ENCODE measurements at places on chromosomes 13 and 19.

DNA sequence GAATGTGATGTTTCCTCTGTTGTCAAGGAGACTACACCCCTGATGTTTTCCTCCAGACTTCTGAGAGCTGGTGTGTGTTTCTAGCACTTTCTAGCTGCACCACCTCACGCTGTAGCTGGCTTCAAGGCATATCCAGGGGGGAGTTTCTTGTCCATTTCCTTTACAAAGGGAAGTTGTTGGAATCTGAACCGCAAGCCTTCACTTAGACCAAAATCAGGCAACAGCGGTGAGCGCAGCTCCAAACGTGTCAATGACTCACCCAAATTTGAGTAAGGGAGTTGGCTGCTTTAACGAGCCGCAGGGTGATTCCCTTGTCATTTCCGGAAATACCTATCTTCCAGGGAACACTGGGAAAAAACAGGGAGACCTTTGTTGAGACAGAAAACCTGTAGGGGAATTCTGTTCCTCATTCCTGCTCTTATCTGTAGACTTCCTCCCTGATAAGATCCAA is 2.5 kb downstream of the LDLR start:
- DNase-seq, result no peak

- no peak for DNase-seq
Observed at GRCh38 chr19:7887408-7888144, 734 bp upstream of the LRRC8E start.

DNA sequence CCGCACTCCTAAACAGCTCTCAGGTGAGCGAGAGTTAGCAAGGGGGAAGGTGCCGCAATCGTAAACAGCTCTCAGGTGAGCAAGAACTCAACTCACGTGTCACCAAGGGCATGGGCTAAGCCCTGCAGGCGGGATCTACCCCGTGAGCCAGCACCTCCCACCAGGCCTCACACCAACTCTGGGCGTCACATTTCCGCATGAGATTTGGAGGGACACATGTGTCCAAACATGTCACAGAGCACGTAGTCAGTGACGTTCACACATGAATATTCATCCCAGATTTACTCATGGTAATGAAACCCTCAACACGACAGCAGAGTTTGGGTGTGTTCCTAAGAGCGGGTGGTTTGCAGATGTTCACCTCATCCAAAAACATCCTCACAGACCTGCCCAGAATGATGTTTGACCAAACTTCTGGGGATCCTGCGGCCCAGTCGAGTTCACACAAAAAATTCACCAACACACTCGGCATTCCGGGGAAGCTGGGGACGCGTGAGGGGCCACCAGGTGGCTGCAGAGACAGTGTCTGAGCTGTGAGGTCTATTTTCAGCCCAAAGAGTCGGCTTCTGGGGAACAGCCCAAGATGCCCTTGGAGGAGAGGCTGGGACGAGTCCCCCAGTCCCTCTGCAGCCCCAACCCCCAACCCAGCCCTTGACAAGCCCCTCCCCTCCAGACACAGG is 19.6 kb downstream of the C2CD4C start:
- DNase-seq, result no peak

- DNase-seq, result no peak
Observed at GRCh38 chr19:18514800-18515682, 6.8 kb downstream of the ELL start.

GRCh38 chr19:35445826-35446593 is 2.0 kb upstream of the FFAR2 start:
- no peak for DNase-seq

- DNase-seq, result no peak
Observed at GRCh38 chr19:19782783-19783182, 38.8 kb downstream of the ZNF506 start.

DNA sequence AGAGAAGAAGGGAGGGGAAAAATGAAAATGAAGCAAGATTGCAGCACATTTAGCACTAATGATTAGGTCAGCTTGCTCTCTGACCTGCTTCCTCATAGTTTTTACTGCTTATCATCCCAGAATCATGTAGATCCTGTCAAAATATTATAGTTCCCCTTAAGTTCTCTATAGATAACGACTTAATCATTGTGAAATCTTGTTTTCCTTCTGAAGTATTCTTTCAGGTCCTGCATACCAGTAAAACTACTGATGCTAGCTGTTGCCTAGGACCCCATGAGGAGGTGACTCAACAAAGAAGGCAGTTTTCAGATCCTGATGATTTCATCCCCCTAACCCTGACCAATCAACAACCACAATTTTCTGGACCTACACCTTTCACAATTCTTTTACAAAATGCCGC is 1131.7 kb downstream of the SLITRK5 start:
- no peak for DNase-seq

DNA sequence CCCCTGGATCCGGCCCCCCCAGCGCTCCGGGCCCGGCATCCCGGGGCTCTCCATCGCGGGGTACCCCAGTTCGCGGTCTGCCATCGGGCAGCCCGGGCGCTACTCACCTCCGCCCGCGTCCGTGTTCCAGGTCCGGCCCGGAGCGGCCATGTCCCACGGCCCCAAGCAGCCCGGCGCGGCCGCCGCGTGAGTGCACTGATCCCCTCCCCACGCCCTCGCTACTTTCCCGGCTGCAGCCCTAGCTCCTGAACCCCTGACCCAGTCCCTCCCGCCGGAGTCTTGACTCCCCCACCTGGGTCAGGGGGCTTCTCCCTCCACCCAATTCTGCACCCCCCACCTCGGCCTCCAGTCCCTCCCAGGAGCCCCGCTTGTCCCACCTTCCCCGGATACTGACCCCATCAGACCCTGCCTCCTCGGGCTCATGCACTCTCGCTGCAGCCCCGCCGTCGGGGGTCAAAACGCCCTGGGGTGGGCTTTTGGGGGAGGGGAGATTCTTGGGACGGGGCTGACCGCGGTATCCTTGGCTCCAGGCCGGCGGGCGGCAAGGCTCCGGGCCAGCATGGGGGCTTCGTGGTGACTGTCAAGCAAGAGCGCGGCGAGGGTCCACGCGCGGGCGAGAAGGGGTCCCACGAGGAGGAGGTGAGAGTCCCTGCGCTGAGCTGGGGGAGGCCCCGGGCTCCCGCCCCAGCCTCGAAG is 566 bp downstream of the HMG20B start:
- DNase-seq, result no peak

- DNase-seq, result no peak
Observed at GRCh38 chr13:31159306-31159705, 2.4 kb downstream of the HSPH1 start.

DNA sequence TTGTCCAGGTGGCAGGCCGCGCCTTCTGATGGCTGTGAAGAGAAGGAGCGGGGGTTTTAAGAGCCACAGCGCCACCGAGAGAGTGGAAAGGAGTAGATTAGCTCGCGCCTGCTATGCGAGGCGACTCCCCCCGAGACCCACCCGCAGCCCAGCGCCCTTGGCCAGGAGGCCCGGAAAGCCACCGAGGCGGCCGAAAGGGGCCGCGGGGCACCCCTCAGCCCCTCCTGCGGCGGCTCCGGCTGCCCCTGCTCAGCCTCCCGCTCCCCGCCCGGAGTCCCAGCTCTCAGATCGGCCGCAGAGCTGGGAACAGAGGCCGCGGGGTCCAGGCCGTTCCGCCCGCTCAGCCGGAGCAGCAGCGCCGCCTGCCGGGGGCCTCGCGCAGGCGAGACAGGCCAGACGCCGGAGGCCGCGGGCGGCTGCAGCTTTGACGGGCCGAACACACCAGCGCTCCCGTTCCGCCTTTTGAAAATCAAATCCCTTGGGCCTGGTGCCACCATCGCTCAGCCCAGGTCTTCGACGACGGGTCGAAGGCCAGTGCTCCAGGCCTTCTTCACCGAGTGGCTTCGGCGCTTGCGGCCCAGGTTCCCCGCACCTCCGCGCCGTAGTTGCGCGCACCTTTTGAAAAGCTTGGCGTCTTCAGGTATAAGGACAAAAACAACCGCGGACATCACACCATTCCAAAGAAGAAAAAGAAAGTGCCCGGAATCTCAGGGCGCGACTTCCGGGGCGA is 15.3 kb downstream of the CDX2 start:
- DNase-seq, result peak; percentile 60

- DNase-seq, result no peak
Observed at GRCh38 chr19:40445780-40446262, 1.7 kb upstream of the SERTAD3 start.

- DNase-seq, result no peak
Observed at GRCh38 chr13:60398379-60398891, 1.4 kb downstream of the TDRD3 start.

DNA sequence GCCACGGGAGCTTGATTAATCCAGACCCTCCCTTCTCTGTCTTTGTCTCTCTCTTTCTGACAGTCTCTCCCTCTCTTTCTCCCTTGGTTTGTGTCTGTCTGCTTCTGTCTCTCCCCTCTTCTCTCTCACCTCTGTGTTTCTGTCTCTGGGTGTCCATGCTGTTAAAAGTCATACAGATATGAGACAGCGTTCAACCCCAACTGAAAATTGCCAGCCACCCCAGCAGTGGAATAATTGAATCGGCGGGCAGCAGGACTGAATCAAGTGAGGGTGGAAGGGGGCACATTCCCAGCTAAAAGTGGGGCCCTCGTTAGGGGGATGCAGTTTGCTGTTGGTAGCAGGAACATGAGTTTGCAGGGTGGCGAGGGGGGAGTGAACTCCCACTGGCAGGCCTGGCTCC is 43.7 kb downstream of the TINCR start:
- no peak for DNase-seq

DNA sequence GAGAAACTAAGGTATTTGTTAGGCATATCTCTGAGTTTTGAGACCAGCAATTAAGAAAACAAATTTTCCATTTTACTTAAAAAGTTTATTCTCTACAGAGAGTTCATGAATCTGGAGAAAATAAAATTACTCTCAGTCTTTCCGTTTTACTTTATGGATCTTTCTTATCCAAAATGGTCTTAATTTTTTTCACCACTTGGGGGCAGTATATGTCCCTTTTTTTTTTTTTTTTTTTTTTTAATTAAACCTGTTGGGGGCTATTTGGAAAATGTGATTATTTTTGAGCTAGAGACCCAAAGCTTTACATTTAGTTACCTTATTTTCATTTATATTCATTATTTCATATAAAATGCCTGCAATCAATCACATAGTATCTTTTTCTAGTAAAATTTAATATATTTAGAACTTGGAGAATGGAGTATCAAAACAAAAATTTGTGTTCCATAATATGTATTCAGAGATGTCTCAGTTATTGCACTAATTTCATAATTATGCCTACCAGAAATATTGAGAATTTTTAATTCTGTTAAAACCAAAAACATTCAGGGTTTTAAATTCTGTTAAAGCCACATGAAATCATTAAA is 27.1 kb downstream of the PIBF1 start:
- DNase-seq, result no peak

DNA sequence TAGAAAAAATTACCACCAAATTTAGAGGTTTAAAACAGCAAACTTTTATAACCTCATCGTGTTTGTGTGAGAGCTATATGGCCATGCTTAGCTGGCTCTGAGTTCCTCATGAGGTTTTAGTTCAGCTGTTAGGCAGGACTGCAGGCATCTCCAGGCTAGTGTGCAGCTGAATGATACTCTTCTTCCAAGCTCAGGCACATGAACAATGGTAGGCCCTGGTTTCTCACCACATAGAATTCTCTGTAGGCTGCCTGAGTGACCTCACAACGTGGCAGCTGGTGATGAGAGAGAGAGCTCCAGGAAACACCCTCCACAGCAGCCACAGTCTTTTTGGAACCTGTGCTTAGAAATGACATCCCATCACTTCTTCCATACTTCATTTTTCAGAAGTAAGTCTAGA is 540.6 kb upstream of the MIR17HG start:
- DNase-seq, result no peak

GRCh38 chr19:1569997-1570396 is 1.9 kb upstream of the MEX3D start:
- DNase-seq, result no peak

DNA sequence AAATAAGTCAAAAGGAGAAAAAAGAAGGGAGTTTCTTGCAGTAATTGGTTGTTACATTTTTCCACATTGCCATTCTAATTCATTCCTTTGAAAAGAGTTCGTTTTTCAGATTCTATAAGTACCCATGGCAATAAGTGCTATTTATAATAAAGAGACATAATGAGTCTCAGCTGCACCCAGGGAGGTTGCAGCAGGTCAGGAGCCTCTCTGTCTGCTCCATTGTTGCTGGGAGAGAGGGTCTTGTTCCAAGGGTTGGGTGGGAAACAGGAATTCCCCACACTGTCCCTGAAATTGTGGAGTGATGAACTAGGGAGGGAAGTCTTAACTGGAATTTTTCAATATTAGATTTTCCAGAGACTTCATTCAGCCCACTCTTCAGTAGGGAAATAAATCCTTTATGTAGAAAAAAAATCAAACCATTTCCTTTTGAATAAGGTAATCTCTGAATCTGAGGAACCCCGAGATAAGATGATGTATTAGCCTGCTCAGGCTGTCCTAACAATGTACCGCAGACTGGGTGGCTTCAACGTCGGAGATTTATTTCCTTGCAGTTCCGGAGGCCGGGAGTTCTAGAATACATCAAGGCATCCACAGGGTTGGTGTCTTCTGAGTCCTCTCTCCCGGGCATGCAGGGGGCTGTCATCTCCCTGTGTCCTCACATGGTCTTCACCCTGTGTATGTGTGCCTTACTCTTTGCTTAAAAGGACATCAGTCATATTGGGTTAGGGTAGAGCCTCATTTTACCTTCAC is 342.7 kb upstream of the TMTC4 start:
- DNase-seq, result no peak

GRCh38 chr19:5031231-5032100 is 62.6 kb downstream of the KDM4B start:
- DNase-seq, result peak; percentile 75

- DNase-seq, result no peak
Observed at GRCh38 chr13:99258210-99258860, at the start of gene GPR18. TSS of gene GPR18 (minus strand) at chr13:99258379. CDS start at chr13:99255872, 2,507 bp downstream.

DNA sequence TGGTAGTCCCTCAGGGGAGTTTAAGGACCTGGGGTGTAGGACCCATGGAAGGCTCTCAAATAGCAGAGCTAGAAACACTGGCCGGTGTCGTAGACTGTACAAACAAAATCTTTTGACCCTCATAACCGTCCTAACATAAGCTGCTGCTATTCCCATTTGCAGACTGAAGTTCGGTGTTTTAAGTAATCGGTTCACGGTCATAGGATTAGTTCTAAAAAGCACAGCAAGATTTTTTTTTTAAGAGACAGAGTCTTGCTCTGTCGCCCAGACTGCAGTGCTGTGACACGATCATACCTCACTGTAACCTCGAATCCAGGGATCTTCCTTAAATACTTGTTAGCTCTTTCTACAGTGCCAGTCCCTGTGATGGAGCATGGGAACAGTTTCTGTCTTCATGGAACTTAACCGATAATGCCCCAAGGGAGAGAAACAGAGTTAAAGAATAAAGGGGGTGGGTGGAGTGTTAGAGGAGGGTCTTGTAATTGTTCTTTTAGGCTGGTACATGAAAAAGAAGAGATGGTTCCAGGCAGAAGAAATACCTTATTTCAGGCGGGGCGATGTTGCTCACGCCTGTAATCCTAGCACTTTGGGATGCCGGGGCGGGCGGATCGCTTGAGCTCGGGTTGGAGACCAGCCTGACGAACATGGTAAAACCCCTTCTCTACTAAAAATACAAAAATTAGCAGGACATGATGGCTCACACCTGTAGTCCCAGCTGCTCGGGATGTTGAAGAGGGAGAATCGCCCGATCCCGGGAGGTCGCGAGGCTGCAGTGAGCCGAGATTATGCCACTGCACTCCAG is 475 bp upstream of the ZC3H4 start:
- DNase-seq, result no peak
